ENCODE measurements at places on chromosomes 7 and 10.

- no peak for DNase-seq
Measured at GRCh38 chr7:71504697-71505441, 372.9 kb downstream of the GALNT17 start.

GRCh38 chr7:132410385-132410784, 165.9 kb downstream of the PLXNA4 start:
- DNase-seq, result no peak

- DNase-seq, result no peak
Measured at GRCh38 chr7:107594961-107595737, 15.1 kb downstream of the BCAP29 start.

DNA sequence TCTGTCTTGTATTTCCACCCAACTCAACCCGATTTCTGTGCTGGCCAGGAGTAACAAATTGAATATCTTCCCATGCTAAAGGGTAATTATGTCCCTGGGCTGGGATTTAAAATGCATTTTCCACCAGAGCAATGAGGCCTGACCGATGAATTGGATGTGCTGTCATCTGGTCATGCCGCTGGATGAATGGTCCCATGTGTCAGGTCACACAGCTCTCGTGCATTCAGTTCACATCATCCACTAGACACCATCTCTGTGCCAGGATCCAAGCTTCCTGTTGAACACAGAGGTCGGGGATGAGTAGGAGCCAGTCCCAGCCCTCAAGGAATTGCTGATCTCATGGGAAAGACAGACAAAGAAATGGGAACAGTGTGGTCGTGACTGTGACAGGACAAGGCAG, 200.8 kb downstream of the ADRA2A start:
- no peak for DNase-seq

DNA sequence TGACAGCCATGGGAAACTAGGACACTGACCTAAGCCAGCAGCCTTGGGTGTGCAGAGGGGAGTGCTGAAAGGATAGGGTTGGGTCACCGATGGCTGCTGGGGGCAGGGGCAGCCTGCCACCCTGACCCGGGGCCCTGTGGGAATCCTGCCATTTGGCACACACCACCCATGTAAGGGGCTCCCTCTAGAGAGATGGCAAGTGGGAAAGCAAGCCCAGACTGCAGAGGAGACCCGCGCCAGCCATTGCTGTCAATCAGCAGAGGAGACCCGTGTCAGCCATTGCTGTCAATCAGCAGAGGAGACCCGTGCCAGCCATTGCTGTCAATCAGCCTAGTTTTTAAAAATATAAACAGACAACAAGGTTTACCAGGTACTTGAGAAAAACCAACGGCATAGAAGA, 27.4 kb upstream of the PRKAG2 start:
- no peak for DNase-seq
